Mucosa of descending colon (tissue), 3 donors: ENCODE measurements at places on chromosomes 3 and 15.

DNA sequence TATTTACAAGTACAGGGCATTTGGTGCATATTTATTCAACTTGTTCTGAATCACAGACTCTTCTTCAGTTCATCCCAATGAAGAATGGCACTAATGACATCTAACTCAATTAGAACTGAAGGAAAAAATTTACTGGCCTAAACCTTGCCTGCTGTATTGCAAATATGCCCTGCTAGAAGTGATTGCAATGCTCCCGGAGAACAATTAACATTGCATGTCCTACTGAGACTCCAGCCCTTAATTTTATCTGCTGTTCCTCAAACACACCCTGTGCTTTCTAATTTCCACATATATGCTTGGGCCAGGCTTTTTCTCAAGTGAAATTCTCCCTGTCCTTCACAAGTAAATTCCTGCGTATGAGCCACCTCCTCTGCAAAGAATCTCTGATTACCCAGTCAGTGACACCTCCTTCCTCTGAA, 8.3 kb downstream of the ACKR4 start:
- DNase-seq: no peak

- DNase-seq: no peak
Measured at GRCh38 chr15:99202176-99202552, 47.2 kb downstream of the TTC23 start.

DNA sequence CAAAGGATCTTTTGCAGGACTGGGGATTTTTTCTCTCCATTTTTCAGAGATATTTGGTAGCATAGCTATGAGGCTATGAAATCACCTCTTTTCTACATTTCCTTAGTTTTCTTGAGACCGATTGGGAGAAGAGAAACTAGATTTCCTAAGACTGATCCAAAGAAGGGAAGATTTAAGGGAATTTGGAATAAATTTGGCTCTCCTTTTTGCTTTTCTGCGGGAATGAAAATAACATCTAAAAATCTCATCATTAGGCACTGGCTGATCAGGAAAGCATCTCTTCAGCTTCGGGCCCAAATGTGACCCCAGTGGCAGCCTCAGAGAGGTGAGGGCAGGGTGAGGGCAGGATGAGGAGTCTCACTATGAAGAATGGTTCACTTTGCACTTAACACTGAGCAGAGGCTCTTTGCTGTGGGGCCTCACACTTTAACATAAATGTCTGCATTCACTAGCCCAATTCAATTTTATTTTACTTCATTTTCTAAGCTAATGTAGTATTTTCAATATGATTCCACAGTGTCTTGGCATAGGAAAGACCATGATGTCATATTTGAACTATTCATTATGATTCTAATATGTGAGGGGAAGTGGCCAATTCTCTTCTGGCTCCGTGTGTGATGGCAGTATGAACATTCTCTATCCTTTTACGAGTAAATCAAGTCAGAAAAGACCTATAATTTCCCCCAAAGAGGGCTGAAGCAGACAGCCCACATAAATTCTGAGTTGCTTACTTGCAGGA, 193.2 kb downstream of the MEX3B start:
- DNase-seq: no peak

DNA sequence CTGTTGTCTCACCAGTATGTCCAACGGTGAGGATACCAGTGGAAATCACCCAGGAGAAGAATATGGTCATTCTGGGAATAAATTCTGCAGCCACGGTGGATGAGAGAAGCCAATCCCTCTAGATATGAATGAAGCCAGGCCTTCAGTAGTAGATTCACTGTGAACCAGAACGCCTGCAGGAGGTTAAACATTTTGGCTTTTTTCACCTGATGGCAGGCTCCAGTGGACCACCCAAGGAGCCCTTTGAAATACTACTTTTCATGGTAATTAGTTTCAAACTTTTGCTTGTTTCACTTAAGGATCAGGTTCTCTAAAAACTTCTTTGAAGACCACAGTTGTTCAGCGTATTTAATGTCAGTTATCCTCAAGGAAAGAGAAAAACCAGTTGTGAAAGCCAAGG, 353.4 kb downstream of the RORA start:
- no peak for DNase-seq

- peak; percentile 37 for DNase-seq
Measured at GRCh38 chr3:74273091-74273490, 341.4 kb downstream of the CNTN3 start.

DNA sequence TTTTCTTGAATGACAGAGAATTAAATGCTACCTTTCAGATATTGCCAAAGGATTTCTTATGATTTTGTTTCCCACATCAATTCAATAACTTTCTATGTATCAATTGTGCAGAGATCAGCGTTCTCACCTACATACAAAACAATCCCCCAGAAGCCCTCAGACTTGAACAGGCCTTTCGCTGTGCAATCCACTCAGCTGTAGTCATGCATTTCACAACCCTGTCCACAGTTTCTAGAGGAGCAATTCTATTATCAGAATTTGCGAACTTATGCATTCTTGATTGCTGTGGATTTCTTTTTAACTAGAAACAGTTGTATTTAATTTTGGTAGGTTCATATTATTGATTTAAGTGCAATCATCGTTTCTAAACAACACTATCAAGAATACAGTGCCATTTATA, 13.7 kb upstream of the ALCAM start:
- DNase-seq: no peak

DNA sequence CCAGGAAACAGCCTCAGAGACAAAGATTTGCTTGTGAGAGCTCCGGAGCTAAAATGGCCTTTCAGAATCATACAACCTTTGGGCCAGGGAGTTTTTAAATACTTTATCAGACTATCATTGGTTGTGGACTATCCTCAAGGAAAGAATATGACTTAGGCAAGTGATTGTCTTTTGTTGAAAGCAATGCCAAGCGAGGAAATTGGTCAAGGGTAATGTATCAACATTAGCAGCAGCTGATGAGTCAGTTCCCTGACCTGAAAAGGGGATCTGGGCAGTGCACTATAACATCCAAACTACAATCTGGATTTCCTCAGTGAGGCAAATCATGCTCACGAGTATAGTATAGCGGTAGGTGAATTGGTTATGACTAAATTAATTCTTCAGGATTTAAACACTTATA, 303.6 kb downstream of the LSAMP start:
- DNase-seq: no peak

DNA sequence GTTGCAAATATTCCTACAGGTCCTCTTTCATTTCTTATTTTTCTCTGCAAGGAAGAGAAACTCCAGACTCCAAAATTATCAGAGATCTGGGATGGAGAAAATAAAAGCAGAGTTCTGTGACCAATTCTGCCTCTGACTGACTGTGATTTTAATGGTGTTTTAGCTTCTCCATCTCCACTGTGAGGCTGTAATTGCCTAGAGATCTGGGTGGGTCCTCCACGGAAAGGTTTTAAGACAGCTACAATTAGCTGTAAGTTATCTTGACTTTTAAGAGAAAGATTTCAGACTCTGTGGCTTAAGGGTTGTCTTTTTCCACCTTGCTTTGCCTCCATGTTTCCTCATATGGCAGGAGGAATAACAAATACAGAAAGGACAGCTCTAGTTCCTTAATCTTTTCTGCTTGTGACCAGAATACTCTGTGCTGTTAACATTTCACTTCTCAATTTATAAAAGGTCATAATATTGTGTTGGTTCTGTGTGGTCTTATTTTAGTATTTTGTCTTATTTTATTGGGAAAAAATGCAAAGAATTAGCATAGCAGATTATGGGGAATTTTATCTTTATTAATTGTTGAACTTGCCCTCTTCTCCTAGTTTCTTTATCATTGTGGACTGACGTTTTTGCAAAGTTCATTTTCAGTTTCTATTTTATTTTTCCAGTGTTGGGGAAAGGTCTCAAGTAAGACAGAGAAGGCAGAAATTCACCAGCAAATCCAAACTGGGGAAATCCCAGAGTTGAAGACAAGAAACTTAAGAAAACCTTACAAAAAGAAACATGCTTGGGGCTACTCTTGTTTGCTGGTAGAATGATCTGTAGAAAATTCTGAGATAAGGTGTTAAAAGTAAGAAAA, 157.9 kb downstream of the RAP2B start:
- no peak for DNase-seq

- DNase-seq: no peak
Measured at GRCh38 chr3:133452641-133453319, 52.9 kb downstream of the BFSP2 start.
